Ecto neural progenitor cell (in vitro differentiated cells): ENCODE measurements at places on chromosomes 13 and 19.
A peak's percentile ranks its signal among the peaks of the same experiment; 100 is the strongest.

DNA sequence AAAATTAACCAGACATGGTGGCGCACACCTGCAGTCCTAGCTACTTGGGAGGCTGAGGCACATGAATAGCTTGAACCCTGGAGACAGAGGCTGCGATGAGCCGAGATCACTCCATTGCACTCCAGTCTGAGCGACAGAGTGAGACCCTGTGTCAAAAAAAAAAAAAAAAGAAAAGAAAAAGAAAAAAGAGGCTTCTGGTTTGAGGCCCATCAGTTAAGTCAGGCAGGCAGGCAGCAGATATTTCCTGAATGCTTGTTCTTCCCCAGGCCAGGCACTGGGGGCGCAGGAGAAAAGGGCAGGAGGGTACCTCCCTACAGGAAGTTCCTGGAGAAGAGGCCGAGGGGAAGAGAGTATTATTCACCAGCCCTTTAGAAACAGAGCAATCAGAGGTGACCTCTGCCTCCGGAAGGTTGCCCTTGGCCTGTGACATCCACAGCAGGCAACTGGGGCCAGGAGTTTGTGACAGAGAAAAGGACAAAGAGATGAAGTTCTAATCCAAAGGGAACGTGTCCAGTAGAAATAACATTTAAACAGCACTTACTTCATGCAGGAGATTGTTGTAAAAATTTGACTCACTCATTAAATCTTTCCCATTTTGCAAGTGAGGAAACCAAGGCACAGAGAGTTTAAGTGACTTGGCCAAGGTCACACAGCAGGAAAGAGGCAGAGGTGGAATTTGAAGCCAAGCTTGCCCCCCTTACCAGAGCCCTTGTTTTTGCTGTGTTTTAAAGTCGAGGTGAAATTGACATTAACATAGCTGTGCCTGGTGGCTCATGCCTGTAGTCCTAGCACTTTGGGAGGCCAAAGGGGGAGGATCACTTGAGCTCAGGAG is 4.3 kb upstream of the RLN3 start:
- DNase-seq = peak; percentile 71

DNA sequence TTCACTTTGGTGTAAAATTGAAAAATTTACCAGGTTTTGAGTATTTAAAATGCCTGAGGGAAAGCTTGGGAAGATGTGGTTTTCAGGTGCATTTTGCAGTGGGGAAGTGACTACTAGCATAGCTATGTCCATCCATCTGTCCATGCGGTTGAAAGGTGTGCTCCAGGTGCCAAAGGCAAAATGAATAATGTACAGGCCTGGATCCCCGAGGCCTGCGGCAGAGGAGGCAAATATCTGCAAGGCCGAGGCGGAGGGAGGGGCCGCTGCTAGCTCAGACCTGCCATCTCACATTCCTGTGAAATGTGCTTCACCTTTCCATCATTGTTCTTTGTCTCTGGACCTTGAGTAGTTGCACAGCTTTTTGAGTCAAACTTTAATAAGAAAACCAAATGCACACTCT is 65.5 kb downstream of the ERCC5 start:
- no peak for DNase-seq

DNA sequence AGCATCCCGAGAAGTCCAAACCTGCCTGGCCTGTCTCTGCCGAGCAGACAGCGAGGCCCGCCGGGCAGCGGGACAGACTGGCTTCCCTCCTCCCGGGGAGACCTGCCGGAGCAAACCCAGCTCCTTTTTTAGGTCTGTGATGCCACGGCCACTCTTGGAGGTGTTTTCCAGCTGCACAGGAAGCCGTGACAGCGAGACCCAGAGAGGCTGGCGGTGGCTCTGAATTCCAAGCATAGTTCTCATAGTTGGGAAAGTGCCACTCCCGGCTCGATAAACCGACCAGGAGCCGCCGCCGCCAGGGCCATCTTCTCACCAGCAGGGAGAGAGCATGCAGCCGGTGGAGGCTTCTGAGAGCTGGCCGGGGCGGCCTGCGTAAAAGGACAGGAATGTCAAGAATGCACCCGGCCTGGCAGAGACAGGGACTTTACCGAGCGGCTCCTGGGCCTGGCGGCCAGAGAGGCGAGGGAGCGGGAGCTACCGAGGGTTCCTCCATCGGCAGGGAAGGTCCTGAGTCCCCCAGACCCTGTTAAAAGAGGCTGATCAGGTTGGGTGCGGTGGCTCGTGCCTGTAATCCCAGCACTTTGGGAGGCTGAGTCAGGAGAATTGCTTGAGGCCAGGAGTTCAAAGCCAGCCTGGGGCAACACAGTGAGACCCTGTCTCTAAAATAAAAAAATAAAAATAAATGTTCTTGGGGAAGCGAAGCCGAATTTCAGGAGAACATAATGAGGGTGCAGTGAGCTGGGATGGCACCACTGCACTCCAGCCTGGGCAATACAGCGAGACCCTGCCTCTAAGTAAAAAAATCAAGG is 64.9 kb downstream of the GADD45B start:
- peak; percentile 95 for DNase-seq

- DNase-seq = peak; percentile 79
These were observed 9.8 kb upstream of the GNA15 start for GRCh38 chr19:3125900-3126524.

- DNase-seq = no peak
These were observed 1.2 kb downstream of the PPP1R37 start for GRCh38 chr19:45094137-45094536.

DNA sequence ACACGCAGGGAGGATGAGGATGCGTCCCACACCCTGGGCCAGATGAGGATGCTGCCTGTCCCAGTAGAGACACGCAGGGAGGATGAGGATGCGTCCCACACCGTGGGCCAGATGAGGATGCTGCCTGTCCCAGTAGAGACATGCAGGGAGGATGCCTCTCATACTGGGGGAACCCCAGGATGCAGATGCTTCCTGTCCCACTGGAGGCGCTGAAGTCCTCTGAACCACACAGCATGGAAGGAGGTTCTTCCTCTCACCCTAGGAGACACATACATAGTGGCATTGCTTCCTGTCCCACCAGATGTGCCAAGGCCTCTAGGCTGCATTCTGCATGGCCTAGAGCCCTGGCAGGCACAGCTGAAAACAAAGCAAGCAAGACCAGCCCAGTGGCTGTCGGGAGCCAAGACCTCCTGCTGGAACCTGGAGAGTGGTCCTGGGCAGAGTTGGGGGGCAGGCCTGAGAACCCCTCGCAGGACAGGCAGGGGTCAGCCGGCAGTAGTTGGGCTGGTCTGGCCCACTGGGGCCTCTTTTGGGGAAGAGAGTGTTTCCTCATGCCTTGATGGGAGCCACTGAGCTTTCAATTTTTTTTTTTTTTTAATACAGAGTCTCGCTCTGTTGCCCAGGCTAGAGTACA is 4.3 kb downstream of the HPN start:
- no peak for DNase-seq

DNA sequence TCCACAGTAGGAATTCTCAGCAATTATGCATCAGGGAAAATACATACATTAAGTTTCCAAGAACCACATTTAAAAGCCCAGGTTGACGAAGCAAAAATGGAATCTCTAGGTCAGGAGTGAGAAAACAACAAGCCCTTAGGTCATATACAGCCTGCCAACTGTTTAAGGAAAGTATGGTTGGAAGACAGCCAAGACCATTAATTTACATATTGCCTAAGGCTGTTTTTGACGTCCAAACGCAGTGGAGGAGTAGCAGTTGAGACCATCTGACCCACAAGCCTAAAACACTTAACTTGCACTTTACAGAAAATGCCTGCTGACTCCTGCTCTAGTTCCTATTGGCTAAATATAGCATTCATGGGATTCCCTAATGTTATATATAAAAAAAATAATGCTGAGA is 299.0 kb downstream of the ITGBL1 start:
- DNase-seq = no peak

DNA sequence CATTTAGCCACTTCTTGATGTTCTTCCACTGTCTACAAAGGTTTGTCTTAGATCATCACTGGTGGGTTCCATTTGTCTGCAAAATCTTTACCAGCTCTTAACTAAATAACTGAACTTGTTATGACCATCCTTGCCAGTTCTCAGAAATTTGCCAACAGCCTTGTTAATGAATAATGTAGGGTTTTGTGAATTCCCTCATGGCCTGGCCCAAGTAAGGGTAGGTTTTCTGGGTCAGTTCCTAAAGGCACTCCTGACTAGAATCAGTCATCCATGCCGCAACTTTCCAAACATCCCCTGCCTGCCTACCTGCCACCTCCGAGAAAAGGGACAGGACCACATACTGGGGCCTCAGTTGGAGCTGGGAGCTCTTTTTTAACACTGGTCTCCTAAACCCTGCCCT is 4.0 kb downstream of the COL4A1 start:
- DNase-seq = no peak

DNA sequence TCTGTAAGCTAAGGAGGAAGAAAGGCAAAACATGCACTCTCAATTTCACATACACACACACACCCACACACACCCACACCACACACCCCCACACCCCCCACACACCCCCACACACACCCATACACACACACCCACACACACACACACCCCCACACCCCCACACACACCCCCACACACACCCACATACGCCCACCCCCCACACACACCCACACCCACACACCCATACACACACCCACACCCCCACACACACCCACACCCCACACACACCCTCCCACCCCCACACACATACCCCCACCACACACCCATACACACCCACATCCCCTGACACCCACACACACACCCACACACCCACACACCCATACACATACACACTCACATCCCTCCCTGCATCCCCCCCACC is 276.1 kb downstream of the ABCC4 start:
- no peak for DNase-seq

GRCh38 chr19:12913011-12913561 is 6.0 kb downstream of the SYCE2 start:
- peak; percentile 68 for DNase-seq

GRCh38 chr13:109821103-109821502 is 34.7 kb upstream of the IRS2 start:
- DNase-seq = no peak

- no peak for DNase-seq
These were observed 258.3 kb downstream of the ZNF536 start for GRCh38 chr19:30630289-30631032.

- DNase-seq = no peak
These were observed 13.1 kb upstream of the TMEM161A start for GRCh38 chr19:19151418-19151817.

DNA sequence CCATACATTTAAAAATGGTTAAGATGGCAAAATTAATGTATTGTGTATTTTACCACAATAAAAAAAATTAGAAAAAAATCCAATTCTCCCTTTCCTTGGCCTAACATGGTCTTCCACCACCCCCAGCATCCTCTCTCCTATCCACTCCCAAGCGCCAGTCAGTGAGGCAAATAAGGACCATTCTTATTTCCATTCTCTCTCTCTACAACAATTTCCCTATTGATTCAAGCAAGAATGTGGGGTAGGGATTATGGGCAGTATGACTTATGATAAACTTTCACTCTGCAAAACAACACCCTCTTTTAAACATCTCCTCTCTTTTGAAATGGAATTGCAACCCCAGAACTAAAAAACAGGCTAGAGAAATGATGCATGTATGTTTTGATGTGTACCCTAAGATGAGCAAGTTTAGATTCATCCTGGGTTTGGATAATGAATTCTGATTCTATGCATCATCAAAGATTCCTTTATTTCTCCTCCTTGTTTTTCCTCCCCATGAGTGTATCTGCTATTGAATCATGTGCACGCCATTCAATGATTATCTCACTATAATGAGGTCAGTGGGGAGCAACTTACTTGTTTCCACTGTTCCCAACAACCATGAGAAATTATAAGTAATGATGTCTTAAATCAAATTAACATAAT is 3.5 kb downstream of the STARD13 start:
- DNase-seq = no peak

GRCh38 chr13:19604306-19604705 is 29.2 kb upstream of the MPHOSPH8 start:
- DNase-seq = no peak

DNA sequence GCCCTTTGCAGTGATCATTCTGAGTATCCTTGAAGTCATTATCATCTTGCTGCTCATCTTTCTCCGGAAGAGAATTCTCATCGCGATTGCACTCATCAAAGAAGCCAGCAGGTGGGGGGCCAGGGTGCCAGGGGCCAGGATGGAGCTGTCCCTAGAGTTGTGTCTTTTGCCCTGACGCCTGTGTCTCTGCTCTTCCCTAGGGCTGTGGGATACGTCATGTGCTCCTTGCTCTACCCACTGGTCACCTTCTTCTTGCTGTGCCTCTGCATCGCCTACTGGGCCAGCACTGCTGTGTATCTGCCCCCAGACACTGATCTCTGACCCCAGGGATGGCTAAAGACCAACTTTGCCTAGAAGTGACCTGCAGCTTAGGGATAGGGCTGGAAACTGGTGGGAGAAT is 9.6 kb downstream of the SLC44A2 start:
- no peak for DNase-seq

DNA sequence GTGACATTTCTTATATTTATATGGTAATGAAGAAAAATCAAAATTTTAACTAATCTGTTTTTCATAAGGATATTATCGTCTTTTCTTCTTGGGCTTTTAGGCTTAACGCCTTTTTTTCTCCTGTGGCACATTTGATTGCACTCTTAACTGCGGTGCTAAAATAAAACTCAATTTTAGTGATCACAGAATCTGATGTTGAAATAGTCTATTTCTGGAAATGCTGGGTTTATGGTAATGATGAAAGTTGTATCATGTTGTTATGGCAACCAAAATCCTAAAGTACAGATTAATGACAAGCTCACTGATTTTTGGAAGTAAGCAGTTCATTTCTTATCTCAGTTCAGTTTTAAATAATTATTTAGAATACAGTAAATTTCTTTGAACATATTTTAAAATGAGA is 85.3 kb downstream of the COG6 start:
- no peak for DNase-seq

- DNase-seq = no peak
These were observed 1824.2 kb downstream of the OLFM4 start for GRCh38 chr13:54852831-54853230.

- DNase-seq = peak; percentile 75
These were observed 43.1 kb downstream of the CYP4F22 start for GRCh38 chr19:15551293-15552004.

- peak; percentile 64 for DNase-seq
These were observed 172.7 kb upstream of the RNF113B start for GRCh38 chr13:98349731-98350305.

GRCh38 chr19:53088091-53088490 is 15.1 kb downstream of the ZNF160 start:
- no peak for DNase-seq

DNA sequence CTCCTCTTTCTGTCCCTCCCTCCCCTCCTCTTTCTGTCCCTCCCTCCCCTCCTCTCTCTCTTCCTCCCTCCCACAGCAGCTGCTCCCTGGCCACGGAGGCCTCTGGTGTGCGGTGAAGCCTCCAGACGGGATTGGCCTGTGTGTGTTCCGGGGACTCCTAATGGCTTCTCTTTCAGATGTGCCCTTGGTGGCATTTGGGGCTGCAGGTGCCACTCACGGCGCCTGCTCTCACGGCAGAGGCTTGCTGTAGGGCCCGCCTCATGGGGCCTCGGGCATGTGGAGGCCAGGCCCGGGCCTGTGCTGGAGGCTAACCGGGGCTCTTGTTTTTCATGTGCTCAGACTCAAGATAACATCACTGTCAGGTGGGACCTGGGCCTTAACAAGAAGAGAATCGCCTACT is 20.9 kb downstream of the UPF1 start:
- no peak for DNase-seq
